ENCODE measurements at places on chromosomes 12 and 14.

- DNase-seq, result peak; percentile 69
These were observed at the start of gene ZNF641 for GRCh38 chr12:48350249-48351021. ZNF641 (minus strand) TSS chr12:48350919; CDS start chr12:48348090, 2,829 bp downstream.

DNA sequence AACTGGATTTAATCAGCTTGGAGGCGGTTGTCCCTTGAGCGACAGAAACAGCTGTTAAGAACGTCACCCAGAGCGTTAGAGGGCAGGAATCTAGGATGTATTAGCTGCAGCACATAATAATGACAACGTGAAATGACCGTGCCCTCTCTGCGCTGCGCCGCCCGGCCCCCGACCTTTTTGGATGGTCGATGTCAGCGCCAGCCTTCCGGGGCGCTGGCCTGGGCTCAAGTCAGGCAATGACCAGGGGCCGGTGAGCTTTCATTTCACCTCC is 427 bp upstream of the TMEM120B start:
- DNase-seq, result peak; percentile 28

GRCh38 chr12:76920172-76921099 is 41.6 kb upstream of the CSRP2 start:
- DNase-seq, result no peak

GRCh38 chr14:77220246-77221017 is 38.8 kb downstream of the TMEM63C start:
- no peak for DNase-seq

DNA sequence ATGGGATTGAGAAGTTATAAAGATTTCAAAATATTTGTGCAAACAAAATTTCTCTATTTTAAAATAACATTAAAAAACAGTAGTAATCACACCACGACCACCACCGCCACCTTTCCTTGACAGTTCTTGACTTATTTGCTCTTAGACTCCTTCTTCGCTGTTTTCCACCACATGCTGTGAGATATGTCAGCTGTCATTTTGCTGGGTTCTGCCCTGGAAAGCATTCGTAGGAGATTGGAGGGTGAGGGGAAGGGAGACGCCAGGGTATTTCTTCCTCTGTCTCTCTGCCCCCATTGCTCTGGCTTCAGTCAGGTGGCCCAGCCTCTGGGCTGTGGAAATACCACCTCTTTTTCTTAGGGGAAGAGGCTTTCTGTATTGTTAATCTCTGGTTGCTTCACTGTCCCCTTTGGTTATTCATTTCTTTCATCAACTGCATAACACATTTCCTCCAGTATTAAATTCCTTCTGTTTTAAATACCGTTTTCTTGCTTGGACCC is 186.2 kb downstream of the NEDD1 start:
- DNase-seq, result no peak

- DNase-seq, result no peak
These were observed 132.4 kb upstream of the CNTN1 start for GRCh38 chr12:40559865-40560264.

- peak; percentile 82 for DNase-seq
These were observed at the start of gene FERMT2 for GRCh38 chr14:52950898-52951680. FERMT2 (minus strand) TSS chr14:52951050; CDS start chr14:52950568, 482 bp downstream.

DNA sequence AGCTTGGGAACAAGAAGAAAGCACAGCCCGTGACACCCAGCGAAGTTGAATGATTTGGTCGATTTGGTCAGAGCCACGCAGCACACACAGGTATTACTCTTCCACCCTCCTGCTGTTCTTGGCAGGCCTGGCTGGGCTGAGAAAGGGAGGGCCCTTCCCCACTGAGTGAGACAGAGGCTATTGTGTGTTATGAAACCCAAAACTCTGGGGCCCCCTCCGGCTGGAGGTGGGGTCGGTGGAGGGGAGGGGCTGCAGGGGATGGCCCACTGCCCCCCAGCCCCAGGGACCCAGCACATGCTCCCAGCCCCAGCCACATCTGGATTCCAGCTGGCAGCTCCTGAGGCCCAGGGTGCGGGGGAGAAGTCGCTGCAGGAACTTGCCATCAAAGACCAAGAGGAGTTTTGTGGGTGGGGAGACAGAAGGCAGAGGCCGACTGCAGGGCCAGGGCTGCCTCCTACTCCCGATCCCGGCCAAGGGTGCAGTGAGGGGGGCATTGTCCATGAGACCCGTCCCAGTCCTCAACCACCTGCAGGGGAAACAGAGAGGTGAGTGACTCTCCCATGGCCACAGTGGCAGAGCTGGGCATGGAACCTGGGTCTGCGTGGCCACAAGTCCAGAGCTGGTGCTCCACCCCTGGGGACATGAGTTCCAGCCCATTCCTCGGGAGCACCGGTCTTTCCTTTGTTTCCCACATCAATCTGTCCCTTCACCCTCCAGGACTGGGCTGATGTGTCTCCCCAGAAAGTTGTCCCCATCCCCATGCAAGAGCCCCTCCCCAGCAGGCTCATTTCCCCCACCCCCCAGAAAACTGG is 8.7 kb downstream of the TMEM119 start:
- no peak for DNase-seq

- no peak for DNase-seq
These were observed 483.3 kb downstream of the VRK1 start for GRCh38 chr14:97280526-97280925.

- no peak for DNase-seq
These were observed 23.2 kb downstream of the PPM1A start for GRCh38 chr14:60272177-60272576.

- no peak for DNase-seq
These were observed 53.5 kb downstream of the FBRSL1 start for GRCh38 chr12:132543298-132544079.

- DNase-seq, result no peak
These were observed 674.4 kb downstream of the TMTC2 start for GRCh38 chr12:83361071-83361470.

DNA sequence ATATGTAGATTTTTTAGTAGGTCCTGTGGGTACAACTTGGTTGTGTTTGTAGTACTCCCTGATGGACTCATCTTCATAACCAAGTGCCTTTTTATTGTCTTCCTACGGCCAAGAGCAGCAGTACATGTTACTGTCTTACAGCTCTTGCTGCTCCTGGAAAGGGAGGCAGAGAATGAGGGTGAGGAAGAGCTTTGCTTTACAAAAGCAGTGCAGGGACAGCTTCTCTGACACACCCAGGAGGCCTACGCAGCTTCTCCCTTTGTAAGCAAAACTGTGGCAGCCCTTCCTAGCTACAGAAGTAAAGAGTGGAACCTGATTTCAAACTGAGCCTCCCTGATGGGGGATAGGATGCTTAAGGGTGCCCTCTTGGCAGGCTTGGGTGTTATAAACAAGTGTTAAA is 18.6 kb downstream of the MYRFL start:
- no peak for DNase-seq

GRCh38 chr12:93622485-93622884 is 50.0 kb downstream of the SOCS2 start:
- peak; percentile 39 for DNase-seq

GRCh38 chr12:122827258-122827657 is 8.0 kb upstream of the HIP1R start:
- no peak for DNase-seq

DNA sequence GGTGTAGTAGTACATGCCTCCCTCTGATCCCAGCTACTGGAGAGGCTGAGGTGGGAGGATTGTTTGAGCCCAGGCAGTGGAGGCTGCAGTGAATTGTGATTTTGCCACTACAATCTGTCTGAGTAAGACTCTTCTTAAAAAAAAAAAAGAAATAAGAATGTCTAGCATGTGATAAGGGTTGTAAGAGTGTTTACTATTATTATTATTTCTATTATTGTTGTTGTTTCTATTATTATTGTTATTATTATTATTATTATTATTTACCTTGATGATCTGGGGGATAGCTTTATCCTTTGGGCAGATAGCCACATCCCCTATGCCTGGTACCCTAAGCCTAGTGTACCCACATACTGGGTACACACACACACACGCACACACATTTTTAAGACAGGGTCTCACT is 4.3 kb downstream of the OAS3 start:
- DNase-seq, result no peak

DNA sequence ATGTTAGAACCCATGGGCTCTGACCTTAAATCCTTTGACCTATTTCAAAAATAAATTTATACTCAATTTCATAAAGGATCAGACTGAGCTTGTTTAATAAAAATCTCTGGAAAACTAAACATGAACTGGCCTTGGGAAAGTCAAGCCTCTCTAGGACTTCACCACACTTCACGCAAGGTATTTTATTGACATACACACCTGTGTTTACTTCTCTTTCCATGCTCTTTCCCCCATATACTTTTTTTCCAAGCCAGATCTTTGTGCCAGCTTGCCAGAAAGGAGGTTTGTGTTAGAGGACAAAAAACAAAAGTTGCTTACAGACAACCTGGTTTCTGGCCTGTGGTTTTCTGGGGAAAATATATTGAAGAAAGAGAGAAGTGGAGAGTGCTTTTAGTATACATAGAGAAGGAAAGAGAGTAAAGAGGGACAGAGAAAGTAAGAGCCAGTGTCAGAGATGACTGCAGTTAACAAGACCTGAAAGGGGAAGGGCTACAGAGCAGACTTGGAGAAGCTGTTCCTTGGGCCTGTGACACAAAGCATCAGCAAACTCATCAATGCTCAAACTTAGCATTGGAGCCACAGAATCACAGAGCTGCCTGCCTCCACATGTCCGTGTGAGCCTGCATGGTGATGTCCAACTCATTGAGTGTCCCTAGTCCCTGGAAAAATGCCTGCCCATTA is 77.3 kb upstream of the TMTC2 start:
- DNase-seq, result no peak

DNA sequence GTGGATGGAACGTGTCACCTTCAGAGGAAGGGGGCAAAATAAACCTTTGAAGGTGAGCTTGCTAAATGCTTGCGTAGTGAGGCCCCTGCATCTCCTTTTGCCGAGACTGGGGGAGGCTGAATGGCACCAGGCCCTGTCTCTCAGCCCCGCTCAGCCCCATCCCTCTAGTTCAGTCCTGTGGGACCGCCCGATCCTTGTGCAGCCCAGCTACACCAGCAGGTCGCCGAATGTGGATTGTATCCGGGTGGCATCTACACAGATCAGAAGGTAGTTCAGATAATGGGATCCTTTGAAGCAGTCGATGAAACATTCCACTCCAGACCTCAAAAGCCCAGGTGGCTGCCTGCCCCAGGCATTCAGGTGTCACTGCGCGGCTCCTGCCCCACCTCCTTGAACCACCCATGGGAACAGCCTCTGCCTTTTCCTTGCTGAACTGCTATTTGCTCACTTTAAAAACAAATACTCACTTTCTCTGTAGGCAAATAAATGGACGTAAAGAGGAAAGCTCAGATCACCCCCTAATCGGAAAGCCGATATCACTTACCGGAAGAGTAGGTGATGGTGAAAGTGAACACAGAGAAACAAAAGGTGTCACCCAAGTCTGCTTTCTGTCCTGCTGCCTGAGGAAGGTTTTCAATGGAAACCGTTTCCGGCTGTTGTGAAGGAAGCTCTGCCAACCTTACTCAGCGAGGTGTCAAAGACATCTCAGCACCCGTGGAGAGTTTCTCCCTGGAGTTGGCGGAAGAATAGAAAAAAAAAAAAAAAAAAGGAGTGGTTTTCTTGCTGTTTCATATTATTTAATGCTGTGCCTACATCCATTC is 100.3 kb upstream of the NCOR2 start:
- no peak for DNase-seq

DNA sequence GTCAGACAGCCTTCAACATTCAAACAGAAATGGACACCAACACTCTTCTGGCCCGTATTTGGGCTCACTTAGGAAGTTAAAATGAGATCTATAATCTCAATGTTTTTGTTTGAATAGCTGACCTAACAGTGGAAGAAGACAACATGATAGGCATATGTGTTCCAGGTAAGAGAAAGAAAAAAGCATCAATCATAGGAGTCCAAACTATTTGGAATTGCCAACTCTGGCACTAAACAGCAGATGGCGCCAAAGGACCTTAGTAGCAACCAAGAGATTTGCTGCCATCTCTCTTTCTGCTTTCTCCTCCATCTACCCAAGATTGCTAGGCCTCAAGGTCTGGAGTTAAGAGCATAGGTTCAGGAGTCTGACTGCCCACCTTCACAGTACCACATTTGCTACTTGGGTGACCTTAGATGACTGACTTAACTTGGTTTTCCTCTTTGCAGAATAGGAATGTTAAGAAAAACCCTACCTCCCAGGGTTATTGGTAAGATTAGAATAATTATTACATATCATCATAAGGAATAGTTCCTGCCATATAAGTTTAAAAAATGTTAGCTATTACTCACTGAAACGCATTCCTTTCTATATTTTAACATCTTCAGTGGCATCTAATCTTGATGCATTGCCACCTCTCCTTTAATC is 30.2 kb downstream of the PEX5 start:
- peak; percentile 75 for DNase-seq

DNA sequence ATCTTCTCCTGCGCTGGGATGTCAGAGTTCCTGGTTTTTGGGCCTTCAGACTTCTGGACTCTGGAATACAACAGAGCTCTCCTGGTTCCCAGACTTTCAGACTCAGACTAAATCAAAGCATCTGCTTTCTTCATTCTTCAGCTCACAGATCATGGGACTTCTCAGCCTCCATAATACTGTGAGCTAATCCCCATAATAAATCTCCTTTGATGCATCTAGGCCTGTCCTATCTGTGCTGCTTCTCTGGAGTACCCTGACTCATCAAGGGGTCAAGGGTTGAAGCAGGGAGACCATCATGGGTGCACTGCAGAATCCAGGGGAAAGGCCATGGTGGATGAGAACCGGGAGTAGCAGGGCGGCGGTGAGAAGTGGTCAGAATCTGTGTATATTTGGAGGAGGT is 1094.1 kb upstream of the TMEM132C start:
- no peak for DNase-seq

DNA sequence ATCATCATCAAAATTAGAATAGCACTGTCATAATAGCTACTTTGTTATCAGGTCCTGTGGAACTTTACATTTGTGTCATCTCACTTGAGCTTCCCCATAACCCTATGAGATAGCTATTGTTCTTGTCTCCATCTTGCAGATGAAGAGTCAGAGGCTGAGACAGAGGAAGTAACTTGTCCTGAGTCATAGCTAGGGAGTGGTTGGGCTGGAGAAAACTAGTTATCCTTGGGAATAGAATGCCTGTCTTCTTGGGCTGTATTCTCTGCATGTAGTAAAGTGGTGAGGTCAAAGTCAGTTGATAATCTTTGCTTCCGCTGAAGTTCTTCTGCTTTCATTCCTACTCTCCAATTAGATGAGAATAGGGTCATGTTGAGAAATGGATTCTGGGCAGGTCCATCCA is 117.0 kb downstream of the SMOC1 start:
- peak; percentile 81 for DNase-seq

DNA sequence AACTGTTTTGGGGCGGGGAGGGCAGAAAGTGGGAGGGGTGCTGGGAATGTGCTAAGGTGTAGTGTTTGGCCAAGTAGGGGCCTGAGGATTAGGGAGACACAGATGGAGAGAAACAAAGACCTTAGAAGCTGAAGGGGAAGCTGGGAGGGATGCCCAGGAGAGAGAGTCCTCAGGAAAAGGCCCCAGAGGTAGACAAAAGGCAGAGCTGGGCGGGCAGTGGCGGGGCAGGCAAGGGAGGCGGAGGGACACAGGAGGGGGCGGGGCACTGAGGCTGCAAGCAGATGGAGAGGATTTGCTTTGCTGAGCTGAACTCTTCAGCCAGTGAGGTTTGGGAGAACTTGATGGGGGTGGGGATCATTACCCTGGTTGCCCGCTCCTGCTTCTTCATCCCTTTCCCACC is 2.8 kb downstream of the PTMS start:
- peak; percentile 59 for DNase-seq

- no peak for DNase-seq
These were observed 12.8 kb upstream of the MLEC start for GRCh38 chr12:120674097-120674636.

GRCh38 chr14:22448035-22448904 is 140.8 kb downstream of the DAD1 start:
- DNase-seq, result peak; percentile 28

All from iris pigment epithelial cell (primary cell).